HCEC 1CT (cell line): ENCODE measurements at places on chromosomes 16 and 17.

DNA sequence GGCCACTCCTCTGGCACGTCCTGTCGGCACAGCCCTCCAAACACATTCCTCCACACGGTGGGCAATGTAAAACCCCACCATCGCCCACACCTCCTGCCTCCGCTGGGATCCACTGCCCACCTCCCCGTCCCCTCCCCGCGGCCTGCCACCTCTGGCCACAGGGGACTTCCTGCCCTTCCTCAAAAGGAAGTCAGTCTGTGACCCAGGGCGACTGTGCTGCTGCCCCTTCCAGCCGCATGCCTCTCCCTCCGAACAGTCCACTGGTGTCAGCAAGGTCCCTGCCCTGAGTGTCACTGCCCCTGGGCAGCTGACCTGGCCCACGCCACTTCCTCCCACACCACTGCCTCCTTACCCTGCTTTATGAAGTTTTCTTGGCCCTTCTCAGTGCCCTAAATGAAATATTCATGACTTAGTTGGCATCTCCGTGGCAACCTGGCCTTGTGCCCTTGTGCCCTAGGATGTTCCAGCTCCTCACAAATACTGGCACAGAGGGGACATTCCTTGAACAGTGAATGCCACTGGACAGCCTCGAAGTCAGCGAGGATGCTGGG lies 2.0 kb downstream of the PLD6 start:
- no peak for DNase-seq

- no peak for DNase-seq
Observed at GRCh38 chr17:78184351-78184750, 2.5 kb downstream of the TK1 start.

- DNase-seq: no peak
Observed at GRCh38 chr16:976389-976931, 5.1 kb upstream of the SOX8 start.

DNA sequence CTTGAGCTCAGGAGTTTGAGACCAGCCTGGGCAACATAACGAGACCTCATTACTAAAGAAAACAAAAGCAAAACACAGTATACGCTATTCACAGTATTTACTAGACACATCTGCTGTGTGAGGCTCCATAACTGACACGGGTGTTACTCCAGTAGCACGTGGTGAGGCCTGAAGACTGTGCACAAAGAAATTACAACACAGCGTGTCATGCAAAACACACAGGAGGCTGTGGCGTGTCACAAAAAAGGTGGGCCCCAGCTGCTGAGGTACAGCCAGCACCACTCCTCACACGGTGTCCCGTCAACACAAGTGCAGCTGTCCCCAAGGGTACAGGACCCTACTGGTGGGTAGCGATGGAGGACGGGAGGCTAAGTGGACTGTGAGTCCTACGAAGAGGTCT lies 2.7 kb downstream of the CYBC1 start:
- DNase-seq: no peak

- no peak for DNase-seq
Observed at GRCh38 chr17:83136931-83137330, 57.5 kb downstream of the METRNL start.

DNA sequence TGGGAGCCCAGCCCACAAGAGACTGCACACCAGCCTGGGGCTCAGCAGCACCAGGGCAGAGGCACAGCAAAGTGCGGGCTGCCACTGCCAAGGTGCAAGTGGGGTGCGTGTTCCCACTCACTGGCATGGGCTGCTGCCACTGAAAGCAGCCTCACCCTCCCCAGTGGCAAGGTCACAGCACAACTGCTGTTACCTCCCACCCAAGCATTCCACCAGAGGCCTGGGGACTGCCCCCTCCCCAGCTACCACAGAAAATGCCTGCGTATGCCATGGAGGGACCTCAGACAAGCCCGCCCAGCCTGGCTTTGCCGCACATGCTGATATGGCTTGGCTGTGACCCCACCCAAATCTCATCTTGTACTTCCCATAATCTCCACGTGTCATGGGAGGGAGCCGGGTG lies 33.1 kb downstream of the MEAK7 start:
- DNase-seq: no peak

DNA sequence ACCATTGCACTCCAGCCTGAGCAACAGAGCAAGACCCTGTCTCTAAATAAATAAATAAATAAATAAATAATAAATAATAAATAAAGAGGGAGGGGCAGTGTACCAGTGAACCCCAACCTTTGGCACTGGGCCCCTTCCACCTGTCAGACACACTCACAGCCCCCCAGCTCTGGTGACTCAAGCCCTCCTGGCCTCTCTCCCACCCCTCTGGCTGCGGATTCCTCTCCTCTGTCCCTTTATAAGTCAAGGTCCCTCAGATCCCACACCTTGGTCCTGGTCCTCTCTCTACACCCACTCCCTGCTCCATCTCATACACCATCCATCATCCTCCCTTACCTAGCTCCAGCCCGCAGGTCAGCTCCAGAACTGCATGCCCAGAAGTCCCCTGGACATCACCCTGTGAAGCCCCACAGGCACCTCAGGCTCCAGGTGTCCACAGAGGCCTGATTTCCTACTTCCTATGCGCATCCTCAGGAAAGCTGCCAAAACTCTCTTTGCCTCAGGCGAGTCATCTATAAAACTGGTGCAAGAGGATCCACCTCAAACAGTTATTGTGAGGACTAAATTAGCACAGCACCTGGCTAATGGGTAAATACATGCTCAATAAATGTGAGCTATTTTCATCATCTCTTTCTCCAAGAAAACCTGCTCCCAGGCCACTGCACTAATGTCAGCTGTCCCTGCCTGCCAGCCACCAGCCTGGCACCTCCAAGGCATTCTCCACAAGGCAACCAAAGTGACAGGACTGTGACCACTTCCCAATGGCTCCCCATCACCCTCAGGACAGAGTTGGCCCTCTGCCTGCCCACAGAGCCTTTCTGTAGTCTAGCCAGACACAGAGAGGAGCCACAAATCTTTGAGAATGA lies 46.8 kb downstream of the BEAN1 start:
- DNase-seq: no peak

DNA sequence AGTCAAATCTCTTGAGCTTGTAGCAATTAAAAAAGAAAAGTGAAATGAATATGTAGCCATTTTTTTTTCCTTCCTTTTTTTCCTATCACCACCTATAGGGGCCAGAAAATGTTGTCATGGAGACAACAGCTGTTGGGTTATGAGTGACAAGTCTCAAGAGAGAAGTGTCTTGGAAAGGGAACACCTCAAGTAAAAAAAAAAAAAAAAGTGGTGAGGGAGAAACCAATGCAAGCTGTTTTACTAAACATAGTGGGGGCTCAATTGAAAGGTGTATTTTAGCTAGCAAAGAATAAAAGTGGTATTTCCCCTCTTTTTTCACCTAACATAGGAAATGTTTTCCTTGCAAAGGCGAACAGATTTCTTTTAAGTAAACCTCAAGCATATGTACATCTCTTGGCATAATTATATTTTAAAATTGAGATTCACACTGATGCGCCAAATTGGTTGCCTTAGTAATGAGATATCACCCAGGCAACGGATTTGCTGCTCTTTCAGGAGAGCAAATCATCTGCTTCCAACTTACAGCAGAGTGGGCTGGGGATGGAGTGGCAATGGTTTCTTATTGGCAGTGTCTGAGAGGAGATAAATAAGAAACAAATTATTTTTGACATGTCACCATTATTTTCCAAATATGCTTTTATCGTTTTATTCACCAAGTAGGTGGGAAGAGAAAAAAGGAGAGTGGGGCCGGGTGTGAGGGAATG lies 183.6 kb downstream of the MYO1D start:
- no peak for DNase-seq

GRCh38 chr17:78360371-78361224 lies 721 bp upstream of the SOCS3 start:
- peak; percentile 76 for DNase-seq

GRCh38 chr17:60941028-60941427 lies 263.4 kb downstream of the BCAS3 start:
- peak; percentile 100 for DNase-seq

DNA sequence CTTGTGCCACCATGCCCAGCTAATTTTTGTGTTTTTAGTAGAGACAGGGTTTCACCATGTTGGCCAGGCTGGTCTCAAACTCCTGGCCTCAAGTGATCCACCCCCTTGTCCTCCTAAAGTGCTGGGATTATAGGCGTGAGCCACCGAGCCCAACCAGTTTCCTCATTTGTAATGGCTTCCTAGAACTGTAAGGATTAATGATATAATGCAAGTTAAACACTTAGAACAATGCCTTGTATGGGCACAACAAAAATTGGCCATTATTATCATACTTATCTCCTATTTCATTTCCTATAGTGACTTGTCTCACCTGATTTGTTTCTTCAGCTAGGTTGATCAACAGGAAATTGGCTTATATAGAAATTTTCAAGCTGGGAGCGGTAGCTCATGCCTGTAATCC lies 14.1 kb downstream of the TUBD1 start:
- DNase-seq: no peak

DNA sequence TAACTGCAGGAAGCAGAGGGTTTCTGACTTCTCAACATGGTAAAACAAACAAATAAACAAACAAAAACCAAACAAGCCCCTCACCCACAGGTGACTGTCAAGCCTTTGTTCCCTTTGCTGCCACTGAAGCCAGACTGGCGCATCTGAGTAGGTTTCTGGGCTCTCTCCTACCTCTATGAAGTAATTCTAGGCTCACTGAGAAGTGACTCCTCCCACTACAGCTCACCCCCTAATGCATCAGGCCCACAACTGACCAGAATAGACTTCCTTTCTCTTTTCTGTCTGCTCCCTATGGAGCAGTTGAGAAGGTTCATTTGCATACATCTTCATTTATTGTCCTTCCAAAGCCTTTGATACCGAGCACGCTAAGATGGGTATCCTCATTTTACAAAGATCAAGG lies 77.0 kb upstream of the CCL2 start:
- peak; percentile 44 for DNase-seq

DNA sequence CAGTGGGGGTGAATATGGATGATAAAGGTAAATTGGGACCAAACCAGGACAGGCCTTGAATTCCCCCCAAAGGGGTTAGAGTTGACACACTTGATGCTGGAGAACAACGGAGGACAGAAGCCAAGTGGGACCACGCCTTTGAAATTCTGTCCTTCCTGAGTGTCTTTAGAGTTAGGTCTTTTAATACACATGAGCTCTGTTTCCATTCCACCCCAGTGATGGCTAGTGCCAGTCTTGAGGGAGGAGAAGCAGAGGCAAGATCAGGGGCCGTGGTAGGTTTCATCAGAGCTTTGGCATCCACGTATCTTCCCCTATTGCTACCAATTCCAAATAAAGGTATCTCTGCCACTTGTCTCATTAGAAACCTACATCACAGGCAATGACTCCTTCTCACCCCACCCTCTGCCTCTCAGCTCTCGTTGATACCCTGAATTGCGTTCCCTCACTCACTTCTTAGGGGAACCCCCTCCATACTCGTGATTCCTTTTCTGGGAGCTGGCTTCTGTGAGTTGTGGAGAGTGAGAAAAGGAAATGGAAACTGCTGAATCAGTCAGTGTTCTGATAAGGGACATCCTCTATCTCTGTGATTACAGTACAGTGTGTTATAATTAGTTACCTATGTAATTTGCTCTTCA lies 2.4 kb upstream of the CCL3L1 start:
- no peak for DNase-seq

GRCh38 chr17:17393976-17394375 lies 82.8 kb upstream of the MED9 start:
- DNase-seq: no peak

DNA sequence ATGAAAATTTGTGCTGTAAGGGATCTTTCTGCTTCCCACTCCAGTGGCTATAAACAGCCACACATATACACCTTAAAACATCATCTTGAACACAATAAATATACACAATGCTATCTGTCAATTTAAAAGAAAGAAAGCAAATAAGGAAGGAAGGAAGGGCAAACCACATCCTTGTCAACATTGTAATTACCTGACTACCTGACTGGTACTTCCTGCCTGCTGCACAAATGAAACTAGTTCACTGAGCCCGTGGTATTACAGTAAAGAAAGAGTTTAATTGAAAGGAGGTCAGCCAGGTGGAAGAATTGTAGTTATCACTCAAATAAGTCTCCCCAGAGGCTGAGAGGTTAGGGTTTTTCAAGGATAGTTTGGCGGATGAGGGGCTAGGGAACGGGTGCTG lies 344.4 kb upstream of the ASIC2 start:
- no peak for DNase-seq

DNA sequence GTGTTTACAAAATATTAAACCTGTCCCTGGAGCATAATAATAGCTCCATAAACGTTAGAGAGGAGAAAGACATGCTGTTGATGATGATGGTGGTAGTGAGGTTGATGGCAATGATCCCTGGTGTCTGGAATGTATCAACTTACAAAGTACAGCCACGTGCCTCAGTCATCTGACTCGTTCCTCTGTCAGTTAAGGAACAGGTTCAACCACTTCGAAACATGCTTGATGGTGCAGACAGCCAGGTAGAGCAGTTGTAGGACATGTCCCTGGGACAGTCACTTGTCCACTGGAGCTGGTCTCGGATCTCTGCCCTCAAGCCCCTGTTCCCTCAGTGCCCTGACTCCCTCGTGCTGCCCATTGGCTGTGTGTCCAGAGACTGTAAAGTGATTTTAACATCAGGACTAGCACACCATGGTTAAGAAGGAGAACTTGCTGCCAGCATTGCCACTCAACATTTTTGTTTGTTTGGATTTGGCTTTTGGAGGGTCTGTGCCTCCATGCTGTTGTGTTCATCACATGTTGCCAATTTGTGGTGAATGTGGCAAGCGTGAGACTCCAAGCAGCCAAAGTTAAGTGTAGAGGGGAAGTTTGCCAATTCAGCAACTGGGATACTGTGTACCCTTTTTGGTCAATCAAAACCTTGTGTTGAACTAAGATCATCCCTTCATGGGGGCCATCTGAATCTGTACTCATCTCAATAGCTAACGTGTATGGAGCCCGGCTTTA lies 16.3 kb upstream of the SALL1 start:
- DNase-seq: no peak

DNA sequence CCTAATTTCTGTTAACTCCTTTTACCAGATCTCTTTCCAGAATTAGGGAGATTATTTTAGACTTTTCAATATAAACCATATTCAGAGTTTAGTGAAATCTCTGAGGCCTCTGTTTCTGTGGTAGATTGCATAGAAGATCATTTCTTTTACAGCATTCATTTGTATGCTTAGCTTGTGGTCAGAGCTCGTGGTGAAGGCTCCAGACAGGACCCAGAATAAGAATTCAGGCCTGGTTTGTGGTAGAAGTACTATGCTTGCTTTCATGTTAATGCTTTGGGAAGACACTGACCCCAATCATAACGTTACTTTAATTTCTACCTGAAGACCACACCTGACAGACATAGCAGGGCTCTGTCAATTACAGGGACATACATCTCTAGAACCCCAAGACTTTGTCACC lies 258.1 kb downstream of the FTO start:
- DNase-seq: no peak

DNA sequence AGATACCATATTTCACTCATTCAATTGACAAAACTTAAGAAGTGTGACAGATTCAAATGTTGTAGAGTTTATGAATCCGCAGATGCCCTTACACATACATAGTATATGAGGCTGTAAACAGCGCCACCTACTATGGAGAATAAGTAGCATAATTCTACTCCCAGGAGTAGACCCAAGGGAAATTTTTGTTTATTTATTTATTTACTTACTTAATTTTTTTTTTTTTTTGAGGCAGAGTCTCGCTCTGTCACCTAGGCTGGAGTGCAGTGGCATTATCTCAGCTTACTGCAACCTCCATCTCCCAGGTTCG lies 35.5 kb downstream of the GAN start:
- DNase-seq: no peak

- no peak for DNase-seq
Observed at GRCh38 chr17:47803201-47803600, 18.4 kb downstream of the OSBPL7 start.
